HT-29 (cell line): ENCODE measurements at places on chromosomes 12 and 14. TPM values are rescaled to one million over a fixed set of nuclear protein-coding genes. Genes with fewer than 3 reads are reported as not detected.

TAS2R30 gene
- 0.79 and 0.86 TPM in 2 replicates for total RNA-seq

DNA sequence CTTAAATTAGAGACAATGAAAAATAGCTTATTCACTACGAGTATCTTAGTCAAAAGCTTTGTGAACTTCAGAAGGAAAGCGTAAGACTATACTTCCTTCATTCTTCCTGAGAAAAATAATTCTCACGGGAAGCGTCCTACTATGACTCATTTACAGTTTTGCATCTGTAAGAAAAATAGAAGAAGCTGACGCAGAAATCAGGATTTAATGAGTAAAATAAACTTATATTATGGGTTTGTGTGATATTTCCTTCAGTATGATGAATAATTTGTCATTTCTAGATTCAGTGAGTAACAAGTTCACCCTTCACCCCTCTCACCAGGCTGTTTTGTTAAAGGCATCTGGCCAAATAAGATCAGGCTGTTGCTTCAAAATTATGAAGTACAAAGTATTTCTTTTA is 17.8 kb upstream of the PDE3A start:
- DNase-seq, result no peak

DNA sequence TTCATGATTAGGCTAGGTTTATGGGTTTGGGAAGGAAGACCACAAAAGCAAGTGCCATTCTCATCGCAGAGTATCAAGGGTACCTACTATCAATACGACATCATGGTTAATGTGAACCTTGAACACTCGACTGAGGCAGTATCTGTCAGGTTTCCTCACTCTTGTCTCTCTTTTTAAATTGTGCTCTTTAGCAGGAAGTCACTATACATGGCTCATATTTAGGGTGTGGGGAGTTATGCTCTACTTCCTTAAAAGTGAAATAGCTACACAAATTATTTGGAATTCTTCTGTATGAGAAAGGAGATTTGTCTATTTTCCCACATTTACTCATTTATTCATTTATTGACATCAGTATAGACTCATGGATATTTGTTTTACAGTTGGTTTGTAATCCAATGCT is 5.9 kb upstream of the CLEC4E start:
- DNase-seq, result no peak

TAPBPL gene
- total RNA-seq, result 9.6 and 11.0 TPM in 2 replicates

GRCh38 chr14:63045612-63046320 is 508 bp upstream of the KCNH5 start:
- no peak for DNase-seq

KERA gene
- not detected in 2 replicates for total RNA-seq

CAPS2 gene
- 2.8 and 4.0 TPM in 2 replicates for total RNA-seq

EPYC gene
- total RNA-seq, result not detected in 2 replicates

NANOG gene
- not detected in 2 replicates for total RNA-seq

GLIPR1L1 gene
- not detected in 2 replicates for total RNA-seq

ACSS3 gene
- total RNA-seq, result not detected in 2 replicates

DNA sequence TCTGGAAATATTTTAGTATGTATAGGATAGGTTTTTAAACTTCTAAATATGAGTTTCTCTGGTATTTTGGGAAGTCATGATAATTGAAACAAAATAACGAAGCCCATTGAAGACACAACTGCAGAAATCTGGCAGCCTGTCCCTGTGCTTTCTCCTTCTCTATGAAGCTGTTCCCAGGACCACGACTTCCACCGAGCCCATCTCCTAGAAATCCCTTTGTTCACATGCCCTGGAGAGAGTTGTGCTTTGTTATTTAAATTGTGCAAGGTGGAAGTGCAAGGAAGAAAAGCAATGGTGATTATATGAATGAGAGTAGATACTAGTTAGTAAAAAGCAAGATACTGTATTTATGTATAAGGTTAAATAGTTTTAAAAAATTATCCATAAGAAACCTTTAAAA is 32.2 kb downstream of the STK38L start:
- DNase-seq, result no peak

- DNase-seq, result peak; percentile 51
These were observed at the start of gene ITGB7 for GRCh38 chr12:53207042-53207441. ITGB7 (minus strand) TSS chr12:53207251; CDS start chr12:53200443, 6,808 bp downstream.

- DNase-seq, result no peak
These were observed 7.5 kb downstream of the HOXC10 start for GRCh38 chr12:53992377-53992889.

COQ10A gene
- total RNA-seq, result 8.6 and 20.8 TPM in 2 replicates

GRCh38 chr12:66045506-66045905 is 85.0 kb downstream of the LLPH start:
- DNase-seq, result no peak

SRRM4 gene
- total RNA-seq, result not detected in 2 replicates

GRCh38 chr14:89540830-89541470 is 123.9 kb upstream of the FOXN3 start:
- no peak for DNase-seq

SMAGP gene
- total RNA-seq, result 93.2 and 125 TPM in 2 replicates

- no peak for DNase-seq
These were observed 13.9 kb upstream of the VRK1 start for GRCh38 chr14:96783043-96783914.

DNA sequence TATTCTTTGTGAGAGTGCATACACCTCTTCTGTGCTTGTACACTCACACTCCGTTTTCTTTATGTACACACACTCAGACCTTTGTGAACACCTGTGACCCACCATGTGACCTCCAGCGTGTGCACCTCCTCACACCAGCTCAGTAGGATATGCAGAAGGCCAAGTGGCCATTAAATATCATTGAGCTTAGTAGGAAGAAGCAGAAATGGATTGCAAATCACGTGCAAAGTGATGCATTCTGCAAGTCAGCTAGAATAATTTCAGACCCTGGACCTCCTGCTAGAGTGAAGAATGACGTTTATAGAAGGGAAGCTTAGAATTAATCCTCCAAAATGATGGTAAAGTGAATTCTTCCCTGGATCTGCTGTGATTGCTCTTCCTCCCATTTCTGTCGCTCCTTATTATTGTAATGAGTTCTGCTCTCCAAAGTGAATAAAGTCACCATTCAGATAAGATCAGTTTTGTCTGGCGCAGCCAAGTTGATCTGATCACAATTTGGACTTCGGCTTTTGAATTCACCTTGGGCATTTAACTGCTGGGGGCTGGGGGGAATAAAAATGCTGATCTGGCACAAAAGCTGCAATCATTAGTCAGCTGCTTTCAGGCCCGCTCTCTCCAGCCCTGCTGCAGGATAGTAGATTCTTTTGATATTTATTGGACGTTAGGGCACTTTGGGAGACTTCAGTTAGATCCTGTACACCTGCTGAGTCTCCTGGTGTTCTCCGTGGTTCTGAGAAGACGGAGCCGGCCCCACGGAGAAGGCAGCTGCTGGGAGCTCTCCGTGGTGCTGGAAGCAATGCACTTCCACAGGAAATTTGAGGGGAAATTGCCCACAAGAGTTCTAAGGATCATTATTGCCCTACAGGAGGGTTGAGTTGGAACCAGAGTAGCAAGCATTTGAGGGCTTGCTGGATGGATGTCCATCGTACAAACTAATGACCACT is 12.4 kb upstream of the NRXN3 start:
- peak; percentile 3 for DNase-seq

DNA sequence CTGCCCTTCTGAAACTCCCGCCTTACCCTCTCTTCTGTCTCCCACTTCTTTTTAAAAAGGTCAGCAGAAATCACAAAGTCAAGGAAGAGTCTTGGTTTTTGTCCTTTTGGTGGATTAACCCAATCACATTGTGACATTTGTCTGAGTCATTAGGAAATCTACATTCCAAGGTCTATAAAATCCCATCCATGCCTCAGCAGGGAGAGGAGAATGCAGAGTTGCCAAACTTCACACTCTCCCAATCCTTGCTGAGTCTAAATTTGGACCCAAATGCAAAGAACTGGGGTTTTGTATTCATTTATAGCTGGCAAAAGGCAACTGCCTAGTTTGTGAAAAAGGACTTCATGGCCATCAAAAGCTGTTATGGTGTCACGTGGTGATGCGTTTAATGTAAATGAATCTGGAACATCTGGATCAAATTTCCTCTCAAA is 67.9 kb downstream of the TMEM30B start:
- no peak for DNase-seq

GRCh38 chr14:92553438-92553837 is 39.9 kb downstream of the RIN3 start:
- no peak for DNase-seq

DNA sequence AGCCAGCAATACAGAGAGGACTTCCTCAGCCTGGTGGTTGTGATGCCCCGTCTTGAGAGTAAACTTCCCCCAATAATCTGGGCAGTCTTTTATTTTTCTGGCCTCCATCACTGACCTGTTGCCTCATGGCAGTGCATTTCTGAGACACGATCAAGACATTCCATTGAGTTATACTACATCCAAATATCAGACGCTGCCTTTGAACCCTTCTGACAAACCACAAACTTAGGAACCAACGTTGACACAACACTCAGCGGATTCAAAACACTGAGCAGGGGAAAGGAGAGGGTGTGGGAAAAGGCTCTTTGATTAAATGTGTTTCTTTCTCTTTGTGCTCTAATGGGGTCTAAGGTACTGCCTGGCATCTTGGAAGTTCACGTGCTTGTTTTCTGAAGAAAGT is 100.7 kb upstream of the TBX5 start:
- no peak for DNase-seq

DNA sequence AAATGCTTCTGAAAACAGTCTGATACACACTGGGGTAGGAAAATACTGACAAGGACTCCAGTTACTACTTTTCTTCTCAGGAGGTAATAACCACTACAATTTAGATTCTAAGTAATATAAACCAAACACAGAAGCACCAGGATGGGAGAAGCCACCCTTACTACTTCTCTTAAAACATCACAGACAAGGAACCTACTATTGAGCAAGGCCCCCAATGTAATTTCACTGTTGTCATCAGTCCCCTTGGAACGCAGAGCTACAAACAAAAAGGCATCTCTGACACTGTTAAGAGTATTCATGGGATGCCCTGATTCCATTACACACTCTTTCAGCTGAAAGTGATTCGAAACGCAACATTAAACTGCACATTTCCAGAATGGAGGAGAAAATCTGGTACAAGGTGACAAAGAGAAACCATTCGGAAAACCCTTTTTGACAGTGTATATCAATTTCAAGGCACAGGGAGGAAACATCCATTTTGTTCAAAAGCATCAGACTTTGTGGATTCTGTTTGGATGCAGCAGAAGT is 185.9 kb downstream of the PPM1H start:
- DNase-seq, result no peak

- DNase-seq, result no peak
These were observed 602 bp downstream of the CHFR start for GRCh38 chr12:132886529-132887477.

GRCh38 chr12:109256011-109256410 is 53.1 kb downstream of the FOXN4 start:
- DNase-seq, result no peak

- DNase-seq, result no peak
These were observed 70.7 kb upstream of the DDX11 start for GRCh38 chr12:31002999-31003398.

SLC17A8 gene
- not detected in 2 replicates for total RNA-seq

SETD3 gene
- 24.8 and 26.3 TPM in 2 replicates for total RNA-seq

IL23A gene
- total RNA-seq, result 0.08 and 0.36 TPM in 2 replicates

DNA sequence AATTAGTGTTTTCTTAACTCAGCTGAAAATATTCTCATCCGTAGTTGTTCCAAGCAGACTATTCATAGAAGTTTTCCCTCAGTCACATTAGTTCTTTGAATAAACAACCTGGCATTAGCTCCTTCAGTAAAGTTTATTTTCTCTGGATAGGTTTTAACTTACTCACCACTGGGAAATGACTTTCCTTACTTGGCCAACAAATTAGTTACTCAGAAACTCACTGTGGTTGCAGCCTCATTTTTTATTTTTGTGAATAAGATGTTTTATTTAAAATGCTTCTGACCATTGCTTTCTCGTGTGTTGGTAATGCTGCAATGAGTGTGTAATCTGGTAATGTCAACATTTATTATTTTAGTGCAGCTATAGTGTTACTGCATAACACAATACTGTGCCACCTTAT is 74.9 kb downstream of the NOVA1 start:
- no peak for DNase-seq

TSPAN19 gene
- total RNA-seq, result not detected in 2 replicates

GRCh38 chr12:271161-271560 is 8.5 kb upstream of the SLC6A13 start:
- DNase-seq, result no peak

DDX24 gene
- total RNA-seq, result 66.9 and 67.7 TPM in 2 replicates

CLEC4D gene
- not detected in 2 replicates for total RNA-seq

- no peak for DNase-seq
These were observed 26.2 kb downstream of the PRKAB1 start for GRCh38 chr12:119694111-119694510.

LRFN5 gene
- total RNA-seq, result not detected in 2 replicates

DNA sequence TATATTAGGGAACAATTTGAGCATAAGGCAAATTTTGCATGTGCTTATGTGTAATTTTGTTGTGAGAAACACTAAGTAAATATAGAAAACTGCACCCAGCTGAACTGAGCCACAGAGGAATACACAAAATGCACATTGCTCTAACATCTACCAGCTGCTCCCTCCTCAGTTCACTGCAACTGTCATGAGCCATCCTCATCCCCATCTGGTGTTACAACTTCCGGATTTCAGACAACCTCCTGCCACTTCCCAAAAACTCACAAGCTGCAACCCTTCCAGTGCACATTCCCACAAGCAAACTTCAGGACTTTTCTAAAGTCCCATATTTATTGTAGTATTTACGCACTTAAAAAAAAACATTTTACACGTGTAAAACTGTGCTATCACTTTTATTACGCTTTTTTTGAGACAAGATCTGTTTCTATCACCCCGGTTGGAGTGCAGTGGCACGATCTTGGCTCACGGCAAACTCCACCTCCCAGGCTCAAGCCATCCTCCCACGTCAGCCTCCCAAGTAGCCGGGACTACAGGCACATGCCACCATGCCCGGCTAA is 169.1 kb upstream of the TBX3 start:
- no peak for DNase-seq

- DNase-seq, result no peak
These were observed 3.7 kb downstream of the HIF1A start for GRCh38 chr14:61699027-61699426.

- no peak for DNase-seq
These were observed 7.5 kb upstream of the PTPRR start for GRCh38 chr12:70928071-70928470.

CLEC14A gene
- not detected in 2 replicates for total RNA-seq

RIC8B gene
- 3.2 and 4.3 TPM in 2 replicates for total RNA-seq

GRCh38 chr14:60275932-60276331 is 26.9 kb downstream of the PPM1A start:
- DNase-seq, result no peak

GNPNAT1 gene
- 17.8 and 23.7 TPM in 2 replicates for total RNA-seq

GUCY2C gene
- total RNA-seq, result not detected in 2 replicates
